ENCODE measurements at places on chromosomes 6 and 20. TPM values are rescaled to one million over a fixed set of nuclear protein-coding genes. Genes with fewer than 3 reads are reported as not detected.

SRMS gene
- not detected for total RNA-seq

RIPPLY2 gene
- total RNA-seq = not detected

FUT9 gene
- not detected for total RNA-seq

CFAP206 gene
- total RNA-seq = not detected

SLC17A1 gene
- total RNA-seq = not detected

CST2 gene
- total RNA-seq = not detected

All from esophagus squamous epithelium (tissue), 5 donors.